DMS153 (cell line): ENCODE measurements at places on chromosomes 7 and 10.
A peak's percentile ranks its signal among the peaks of the same experiment; 100 is the strongest.

GRCh38 chr7:41415471-41416207 is 287.3 kb downstream of the INHBA start:
- DNase-seq = no peak

GRCh38 chr10:29859521-29860130 is 199.8 kb downstream of the JCAD start:
- no peak for DNase-seq

GRCh38 chr10:117464176-117464575 is 78.4 kb upstream of the EMX2 start:
- no peak for DNase-seq

- no peak for DNase-seq
Observed at GRCh38 chr10:19974138-19974537, 157.9 kb downstream of the PLXDC2 start.

- DNase-seq = no peak
Observed at GRCh38 chr10:6558272-6558671, 21.8 kb downstream of the PRKCQ start.

DNA sequence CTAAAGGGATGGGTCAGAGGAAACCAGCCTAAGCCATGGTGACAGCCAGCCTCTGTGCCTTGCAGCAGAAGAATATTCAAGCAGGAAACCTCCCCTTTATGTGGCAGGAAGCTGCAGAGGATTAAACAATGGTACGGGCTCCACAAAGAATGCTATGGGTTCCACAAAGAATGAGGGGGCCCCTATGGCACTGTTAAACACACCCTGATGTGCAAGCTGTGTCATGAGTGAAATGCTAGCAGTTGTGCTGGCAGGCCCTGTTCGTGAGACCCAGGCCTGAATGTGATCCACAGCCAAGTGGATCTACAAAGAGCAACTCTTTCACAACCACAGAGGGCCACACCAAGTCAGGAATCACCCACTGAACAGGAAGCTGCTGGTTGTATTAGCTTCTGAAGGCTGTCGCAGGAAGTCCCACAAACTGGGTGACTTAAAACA is 68.9 kb downstream of the MYOF start:
- DNase-seq = no peak

GRCh38 chr7:7720193-7720592 is 1.8 kb upstream of the RPA3 start:
- DNase-seq = peak; percentile 69

DNA sequence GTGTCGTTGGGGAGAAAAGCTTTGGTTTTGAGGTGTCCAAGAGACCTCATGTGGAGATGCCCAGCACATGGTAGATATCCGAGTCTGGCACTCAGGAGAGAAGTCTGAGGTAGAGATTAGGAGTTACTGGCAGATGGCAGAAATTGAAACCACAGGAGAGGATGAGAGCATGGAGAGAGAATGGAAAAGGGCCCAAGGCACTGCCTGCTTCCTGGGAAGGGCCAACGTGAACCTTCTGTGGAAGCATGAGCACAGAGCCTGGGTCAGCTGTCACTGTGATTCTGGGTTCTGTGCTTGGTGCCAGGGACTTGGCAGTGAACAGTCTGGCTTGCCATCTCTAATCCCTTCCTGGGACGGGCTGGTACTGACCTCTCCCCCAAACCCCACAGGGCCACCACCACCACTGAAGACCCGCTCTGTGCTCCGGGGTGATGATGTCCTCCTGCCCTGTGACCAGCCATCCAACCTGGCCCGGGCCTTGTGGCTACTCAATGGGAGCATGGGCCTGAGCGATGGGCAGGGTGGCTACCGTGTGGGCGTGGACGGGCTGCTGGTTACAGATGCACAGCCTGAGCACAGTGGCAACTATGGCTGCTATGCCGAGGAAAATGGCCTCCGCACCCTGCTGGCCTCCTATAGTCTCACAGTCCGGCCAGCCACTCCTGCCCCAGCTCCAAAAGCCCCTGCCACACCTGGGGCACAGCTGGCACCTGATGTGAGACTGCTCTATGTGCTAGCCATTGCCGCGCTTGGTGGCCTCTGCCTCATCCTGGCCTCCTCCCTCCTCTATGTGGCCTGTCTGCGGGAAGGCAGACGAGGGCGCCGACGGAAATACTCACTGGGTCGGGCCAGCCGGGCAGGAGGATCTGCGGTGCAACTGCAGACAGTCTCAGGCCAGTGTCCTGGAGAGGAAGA is 4.1 kb downstream of the MRPL43 start:
- no peak for DNase-seq

DNA sequence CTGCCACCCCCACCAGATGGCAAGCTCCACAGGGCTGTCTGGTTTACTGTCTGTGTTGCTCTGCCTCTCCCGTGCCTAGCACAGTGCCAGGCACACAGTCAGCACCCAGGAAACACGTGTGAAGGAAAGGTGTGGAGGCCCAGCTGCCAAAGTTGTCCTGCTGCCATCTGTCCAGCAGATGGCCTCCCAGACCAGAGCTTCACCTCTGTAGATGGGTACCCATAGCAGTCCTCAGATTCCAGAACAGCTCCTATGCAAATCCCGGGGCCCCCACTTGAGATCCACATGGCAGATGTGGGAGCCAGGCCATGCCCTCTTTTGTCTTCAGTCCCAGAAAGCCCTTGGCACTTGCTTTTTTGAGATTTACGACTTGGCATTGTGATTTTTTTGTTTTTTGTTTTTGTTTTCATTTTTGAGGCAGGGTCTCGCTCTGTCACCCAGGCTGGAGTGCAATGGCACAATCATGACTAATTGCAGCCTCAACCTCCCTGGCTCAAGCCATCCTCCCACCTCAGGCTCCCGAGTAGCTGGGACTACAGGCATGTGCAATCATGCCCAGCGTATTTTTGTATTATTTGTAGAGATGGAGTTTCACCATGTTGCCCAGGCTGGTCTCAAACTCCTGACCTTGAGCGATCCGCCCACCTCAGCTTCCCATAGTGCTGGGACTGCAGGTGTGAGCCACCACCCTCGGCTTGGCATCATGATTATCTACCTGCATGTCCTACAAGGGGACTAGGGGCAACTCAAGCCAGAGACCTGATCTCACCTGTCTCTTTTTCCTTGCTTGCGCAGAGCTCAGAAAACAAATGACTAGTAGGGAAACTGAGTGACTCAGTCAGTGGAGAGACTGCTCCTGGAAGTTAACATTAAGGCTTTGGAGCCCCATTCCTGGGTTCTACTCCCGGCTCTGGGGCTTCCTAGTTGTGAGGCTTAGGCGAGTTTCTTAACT is 16.9 kb upstream of the PALD1 start:
- DNase-seq = peak; percentile 21

DNA sequence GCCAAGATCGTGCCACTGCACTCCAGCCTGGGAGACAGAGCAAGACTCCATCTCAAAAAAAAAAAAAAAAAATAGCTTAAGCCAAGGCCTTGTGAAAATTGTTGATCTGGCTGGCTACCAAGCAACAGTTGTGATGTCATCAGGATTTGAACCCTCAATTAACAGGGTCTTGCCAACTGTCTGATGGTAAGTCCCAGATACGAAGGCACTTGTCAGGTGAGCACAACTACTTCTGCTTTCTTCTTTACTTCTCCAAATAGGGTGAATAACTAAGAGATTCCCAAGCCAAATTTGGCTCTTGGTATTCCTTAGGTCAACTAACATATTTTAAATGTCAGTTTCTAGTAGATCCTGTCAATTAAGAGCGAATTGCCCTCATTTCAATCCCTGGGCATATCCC is 47.4 kb downstream of the ANKRD61 start:
- no peak for DNase-seq

DNA sequence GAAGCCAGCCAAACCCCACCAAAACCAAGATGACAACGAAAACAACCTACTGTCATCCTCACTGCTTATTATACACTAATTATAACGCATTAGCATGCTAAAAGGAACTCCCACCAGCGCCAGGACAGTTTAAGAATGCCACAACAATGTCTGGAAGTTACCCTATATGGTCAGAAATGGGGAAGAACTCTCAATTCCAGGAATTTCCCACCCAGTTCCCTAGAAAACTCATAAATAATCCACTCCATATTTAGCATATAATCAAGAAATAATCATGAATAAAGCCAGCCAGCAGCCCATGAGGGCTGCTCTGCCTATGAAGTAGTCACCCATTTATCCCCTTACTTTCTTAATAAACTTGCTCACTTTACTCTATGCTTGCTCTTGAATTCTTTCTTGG is 20.8 kb downstream of the MICU1 start:
- no peak for DNase-seq

DNA sequence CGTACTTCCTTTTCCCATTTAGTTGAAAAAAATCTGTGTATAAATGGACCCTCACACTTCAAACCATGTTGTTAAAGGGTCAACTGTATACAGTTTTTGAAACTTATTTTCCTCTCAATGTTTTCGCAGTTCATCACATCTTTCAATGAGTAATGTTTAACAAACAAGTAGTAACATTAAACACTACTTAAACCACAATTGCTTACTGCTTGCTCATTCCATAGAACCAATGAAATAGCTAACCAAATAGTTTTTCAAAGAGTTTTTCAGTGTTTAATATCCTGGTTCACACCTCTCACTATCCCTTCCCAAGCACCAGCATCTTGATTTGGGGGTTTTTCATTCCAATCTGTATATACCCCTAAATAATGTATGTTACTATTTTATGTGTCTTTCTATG is 9.1 kb downstream of the SEM1 start:
- no peak for DNase-seq

DNA sequence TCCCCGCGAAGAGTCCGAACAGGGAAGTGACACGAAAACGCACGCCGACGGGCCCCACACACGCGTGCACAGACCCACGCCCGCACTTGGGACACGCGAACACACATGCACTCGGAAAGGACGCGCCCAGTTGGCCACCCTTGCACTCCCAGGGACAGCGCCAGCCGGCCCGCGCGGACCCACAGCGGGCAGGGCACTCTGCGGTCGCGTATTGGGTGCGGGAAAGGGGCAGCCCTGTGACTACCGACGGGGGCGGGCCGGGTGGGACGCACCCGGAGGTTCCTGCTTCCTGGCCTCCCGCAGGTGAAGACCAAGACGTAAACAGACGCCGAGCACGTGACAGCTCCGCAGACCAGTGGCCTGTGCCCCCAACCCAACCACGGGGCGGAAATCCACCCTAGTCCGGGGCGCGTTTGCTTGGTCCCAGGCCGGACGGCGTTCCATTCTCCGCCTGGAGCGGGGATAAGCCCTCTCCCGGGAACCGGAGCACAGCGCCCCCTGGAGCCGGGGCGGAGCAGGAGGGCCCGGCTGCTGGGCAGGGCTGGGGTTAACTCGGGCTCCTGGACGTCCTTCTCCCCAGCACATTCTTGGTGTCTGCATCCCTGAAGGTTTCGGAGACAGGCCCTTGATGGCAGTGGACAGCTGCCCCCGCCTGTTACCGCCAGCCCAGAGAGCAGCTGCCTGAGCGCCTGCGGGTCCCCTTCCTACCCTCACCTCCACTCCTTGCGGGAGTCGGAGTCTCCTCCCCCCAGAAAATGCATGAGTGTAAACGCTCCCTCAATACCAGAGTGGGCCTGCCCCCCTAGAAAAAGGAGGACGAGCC is 2.0 kb upstream of the LZTS2 start:
- peak; percentile 62 for DNase-seq

- DNase-seq = no peak
Observed at GRCh38 chr10:62456611-62457101, 82.5 kb downstream of the ZNF365 start.

- no peak for DNase-seq
Observed at GRCh38 chr7:101832205-101832631, 14.8 kb downstream of the CUX1 start.

DNA sequence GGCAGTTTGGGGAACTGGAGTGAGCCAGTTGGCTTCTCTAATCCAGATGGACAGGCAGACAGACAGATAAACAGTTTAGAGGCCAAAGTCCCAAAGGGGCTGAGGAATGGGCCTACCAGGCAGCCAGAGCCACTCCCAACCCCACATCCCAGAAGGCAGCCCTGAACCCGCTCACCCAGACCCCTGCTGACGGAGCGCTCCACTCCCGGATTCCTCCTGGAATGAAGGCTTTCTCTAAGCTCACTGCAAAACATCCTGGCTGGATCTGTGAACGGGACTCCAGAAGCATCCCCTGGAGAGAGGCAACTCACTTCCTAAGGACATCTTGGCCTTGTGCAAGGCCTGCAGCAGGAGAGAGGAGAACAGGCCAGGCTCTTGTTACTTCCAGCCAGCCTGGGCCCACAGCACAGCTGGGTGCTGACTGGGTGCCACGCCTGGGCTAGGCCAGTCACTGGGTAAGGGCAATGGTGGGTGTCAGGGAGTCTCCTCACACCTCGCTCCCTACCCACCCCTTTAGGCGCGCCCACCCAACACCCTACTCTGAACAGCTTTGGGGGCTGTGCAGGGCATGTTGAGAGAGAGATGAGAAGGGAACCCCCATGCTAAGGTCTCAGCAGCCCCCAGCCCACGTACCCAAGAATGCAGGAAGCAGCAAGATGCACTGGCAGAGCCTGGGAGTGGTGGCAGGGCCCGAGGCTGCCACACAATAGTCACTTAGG is 168.6 kb upstream of the ZMIZ1 start:
- DNase-seq = no peak

GRCh38 chr7:155172141-155172540 is 102.0 kb downstream of the HTR5A start:
- no peak for DNase-seq

GRCh38 chr7:107461938-107462533 is 7.8 kb upstream of the GPR22 start:
- no peak for DNase-seq

DNA sequence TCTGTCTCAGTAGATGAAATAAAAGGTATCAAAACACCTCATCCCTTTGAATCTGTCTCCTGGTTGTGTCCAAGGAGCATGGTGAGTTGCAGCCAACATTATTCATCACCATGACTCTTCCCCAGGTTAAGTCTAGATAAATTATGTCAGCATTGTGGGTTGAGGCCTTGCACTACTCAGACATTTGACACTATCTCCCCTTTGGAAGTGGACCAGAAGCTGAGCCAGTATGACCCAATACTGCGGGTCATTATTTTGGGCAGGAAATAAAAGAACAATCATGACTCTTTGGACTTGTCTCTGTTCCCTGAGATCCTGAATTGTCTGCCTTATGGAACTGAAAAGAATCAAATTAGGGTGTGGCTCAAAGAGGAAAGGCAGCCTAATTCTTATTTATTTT is 168.2 kb upstream of the FAM171A1 start:
- DNase-seq = no peak

DNA sequence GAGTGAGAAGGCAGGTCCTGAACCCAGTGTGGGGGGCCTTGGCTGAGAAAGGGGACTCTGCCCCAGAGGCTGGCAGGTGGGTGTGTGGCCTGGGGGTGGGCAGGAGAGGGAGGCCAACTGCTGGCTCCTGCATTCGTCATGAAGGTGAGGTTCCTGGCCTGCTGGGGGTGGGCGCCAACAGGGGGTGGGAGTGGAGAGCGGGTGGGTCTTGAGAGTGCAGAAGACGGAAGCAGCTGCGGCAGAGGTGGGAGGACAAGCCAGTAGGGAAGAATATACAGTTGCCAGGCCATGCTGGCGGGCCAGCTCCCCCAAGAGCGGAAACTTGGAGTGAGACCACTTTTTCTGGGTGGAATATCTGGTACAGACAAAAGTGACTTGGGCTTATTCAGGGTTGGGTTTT is 23.4 kb downstream of the GHRHR start:
- DNase-seq = no peak
